ENCODE measurements at places on chromosomes 5 and 9.

DNA sequence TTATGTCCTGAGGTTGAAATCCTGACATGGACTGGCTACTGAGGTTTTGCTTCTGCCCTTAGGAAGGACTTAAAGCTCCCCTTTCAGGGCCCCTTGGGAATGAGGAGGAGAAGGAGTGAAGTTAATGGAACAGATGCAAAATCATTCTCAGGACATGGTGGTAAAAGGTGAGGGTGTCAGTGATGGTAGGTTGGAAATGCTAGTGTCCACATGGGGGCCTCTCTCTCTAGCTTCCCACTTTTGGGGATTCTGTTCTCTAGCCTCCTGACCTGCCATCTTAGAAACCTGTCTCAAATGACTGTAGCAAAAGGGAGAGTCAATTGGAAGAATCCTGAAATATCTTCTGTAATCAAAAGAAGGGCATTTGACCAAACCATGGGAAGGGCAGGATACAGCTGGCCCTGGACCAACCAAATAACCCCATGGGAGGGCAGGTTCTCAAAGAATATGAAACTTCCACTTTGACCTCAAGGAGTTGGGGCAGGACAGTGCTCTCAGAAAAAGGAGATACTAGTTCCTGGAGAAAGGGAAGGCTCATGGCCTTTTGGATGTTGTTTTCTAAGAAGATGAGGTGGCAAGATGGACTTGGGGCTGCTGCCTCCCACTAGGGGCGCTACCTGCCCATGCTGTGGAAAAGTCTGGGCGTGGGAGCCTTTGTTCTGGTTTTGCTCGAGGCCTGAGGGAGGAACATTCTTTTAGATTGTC, 21.2 kb upstream of the MLANA start:
- DNase-seq, result no peak

DNA sequence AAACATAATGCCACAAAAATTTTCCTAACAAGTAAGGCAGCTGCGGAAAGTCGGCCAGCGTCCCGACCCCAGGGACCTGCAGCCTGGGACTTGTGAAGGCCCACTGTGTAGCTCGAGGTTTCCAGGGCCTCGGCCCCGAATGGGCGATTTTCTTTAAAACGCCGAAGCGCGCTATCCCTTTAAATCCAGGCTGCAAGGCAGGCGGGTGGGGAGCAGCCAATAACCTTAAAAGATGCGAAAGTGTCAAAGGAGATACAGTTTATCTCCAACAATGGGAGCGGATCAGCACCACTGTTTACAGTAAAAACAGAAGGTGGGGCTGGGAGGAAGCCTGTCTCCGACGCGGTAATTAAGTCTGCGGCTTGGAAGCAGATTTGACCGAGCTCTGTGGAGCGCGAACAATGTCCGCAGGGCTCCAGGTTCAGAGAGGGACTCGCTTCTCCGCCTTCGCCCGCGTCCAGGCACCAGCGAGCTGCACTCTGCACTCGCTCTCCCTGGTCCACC, 1.7 kb upstream of the ZSWIM6 start:
- DNase-seq, result no peak

- DNase-seq, result no peak
These were observed 334.6 kb upstream of the MPDZ start for GRCh38 chr9:13614060-13614459.

GRCh38 chr5:180815293-180815917, 12.8 kb upstream of the MGAT1 start:
- DNase-seq, result no peak

DNA sequence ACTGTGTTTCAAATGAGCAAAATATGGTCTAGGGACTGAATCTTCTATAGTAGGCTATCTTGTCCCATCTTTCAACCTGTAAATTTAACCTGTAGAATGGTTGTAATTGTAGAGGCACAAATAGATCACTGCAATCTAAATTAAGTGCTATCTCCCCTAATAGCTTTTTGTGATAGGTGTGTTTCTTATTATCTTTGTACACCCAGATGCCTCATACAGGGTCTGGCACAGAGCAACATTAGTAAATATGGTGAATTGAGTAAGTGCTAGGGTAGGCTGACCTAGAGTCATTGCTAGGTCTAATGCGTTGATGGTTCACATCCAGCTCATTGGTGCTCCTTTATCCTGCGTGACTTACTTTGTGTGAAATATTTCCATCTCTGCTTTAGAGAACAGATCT, 100.6 kb downstream of the PBX3 start:
- DNase-seq, result no peak

GRCh38 chr5:50292735-50293394, 148.2 kb downstream of the EMB start:
- no peak for DNase-seq

DNA sequence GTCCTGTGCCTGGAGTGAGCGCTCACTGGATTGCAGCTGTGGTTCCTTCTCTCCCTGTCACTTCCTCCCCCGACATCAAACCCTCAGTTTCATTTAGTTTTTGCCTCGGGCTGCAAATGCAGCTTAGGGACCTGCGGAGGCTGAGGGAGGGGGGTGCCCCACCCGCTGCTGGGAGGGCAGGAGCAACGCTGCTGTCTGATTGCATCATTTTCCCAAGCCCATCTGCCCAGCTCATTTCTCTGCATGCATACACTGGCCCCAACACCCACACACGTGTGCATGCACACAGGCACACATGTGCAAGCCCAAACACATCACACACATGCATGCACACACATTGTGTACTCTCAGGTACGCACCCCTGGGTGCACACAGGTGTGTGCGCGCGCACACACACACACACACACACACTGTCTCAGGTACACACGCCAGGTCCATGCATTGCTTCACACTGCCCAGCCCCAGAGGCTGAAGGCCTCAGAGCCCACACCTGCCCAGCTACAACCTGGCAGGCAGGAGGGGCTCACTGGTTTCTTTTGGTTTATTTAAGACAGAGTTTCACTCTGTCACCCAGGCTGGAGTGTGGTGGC, 3.4 kb downstream of the ASS1 start:
- no peak for DNase-seq

DNA sequence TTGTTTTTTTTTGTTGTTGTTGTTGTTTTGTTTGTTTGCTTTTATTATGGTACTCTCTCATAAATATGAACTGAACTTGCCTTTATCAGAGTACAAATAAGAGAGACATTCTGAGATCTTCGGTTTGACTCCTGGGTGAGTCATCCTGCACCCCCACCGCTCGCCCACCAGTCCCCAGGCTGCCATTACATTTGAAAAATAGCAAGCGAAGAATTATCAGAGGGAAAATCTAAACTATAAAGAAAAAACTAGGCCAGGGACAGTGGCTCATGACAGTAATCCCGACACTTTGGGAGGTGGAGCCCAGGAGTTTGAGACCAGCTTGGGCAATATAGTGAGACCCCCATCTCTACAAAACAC, 122.1 kb upstream of the MAP3K1 start:
- no peak for DNase-seq

GRCh38 chr9:130426883-130427282, 17.9 kb upstream of the ASS1 start:
- DNase-seq, result no peak

DNA sequence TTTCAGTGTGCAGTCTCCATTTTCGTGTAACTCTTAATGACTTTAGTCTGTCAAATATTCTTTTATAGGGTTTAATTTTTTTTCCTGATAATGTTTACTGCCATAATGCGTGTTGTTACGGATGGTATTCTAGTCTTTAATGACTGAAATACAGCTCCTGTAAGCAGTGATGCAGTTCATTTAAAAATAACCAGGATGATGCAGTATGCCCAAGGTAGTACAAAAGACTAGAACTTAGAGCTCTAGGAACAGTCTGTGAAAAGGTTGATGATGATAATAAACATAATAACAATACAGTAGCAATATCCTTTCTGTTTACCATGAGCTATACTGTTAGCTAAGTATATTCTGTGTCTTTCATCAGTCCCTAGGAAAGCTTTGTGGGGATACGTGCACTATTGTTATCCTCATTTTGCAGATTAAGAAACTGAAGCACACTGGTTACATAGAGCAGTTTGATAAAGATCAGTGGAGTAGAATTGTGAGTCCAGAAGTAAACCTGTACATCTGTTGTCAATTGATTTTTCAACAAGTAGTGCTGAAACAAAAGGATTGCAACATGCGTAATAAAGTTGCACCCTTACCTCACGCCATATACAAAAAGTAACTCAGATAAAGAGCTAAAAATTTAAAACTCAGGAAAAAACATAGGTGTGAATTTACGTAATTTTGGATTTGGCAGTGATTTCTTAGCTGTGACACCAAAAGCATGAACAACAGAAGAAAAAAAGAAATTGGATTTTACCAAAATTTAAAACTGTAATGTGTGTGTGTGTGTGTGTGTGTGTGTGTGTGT, 64.5 kb downstream of the MTREX start:
- no peak for DNase-seq

DNA sequence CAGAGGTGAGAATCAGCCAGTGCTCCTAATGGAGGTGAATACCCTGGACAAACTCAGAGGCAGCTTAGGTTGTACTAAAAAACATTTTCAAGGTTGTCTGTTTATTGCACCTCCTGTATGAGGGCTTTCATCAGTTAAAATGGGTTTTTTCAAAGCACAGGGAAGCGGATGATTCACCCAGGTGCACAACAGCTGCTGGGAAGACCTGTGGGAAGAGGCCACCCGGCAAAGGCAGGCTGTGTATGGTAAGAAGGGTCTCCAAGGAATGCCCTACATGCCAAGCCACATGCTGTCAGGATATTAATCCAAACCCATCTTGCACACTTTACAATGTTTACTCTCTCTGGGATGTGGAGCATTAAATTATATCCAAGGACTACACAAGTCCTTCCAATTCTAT, 14.7 kb downstream of the SIL1 start:
- DNase-seq, result no peak

- no peak for DNase-seq
These were observed 190.7 kb upstream of the SLC27A6 start for GRCh38 chr5:128774605-128775004.

DNA sequence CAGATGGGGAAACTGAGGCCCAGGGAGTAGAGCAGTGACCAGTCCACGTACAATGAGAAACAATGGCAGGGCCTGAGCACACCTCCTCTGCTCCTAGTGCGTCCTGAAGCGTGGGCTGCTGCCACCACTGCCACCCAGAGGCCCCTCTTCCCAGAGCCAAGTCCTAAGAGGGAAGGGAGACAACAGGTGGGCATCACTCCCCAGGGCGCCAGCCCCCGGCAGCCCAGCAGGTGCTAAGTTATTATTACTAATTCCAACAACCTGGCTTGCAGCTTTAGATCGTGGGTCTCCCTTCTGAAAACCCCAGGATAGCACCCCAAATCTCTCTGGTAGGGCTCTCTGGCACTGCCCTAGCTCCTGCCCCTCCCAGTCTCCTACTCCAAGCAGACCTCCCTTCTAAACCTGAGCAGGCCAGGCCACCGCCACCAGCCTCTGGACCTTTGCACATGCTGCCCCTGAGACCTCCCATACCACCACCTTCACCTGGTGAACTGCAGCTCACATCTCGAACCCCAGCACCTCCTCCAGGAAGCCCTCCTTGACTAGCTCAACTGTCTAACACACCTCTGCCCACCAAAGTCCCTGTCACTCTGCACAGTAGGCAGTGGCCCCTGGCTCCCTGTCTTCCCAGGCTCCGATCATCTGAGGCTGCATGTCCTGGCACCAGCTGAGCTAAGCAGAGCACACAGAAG, 65.8 kb downstream of the VAV2 start:
- no peak for DNase-seq

GRCh38 chr5:97134634-97135033, 7.8 kb downstream of the LIX1 start:
- no peak for DNase-seq

- no peak for DNase-seq
These were observed 334.5 kb downstream of the DTWD2 start for GRCh38 chr5:118653872-118654271.

- DNase-seq, result no peak
These were observed 127.1 kb downstream of the TRIO start for GRCh38 chr5:14270209-14270702.

- no peak for DNase-seq
These were observed 163.9 kb upstream of the IER5L start for GRCh38 chr9:129341987-129342348.

- no peak for DNase-seq
These were observed 27.0 kb upstream of the COL15A1 start for GRCh38 chr9:98916660-98917059.

DNA sequence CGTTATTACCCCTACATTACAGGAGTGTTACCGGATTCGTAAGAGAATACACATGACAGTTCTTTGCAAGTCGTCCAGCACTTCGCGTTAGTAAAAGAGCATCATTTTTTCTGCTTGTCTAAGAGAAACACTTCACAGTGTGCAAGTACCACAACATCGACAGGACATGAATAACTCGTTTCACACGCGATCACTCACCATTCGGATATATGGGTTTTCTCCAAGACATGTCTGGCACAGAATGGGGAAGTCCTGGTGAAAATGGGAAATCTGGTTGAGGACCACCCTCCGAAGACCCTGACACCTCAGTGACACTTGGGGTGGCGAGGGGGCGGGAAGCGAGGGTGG, 642 bp downstream of the RBM22 start:
- no peak for DNase-seq

DNA sequence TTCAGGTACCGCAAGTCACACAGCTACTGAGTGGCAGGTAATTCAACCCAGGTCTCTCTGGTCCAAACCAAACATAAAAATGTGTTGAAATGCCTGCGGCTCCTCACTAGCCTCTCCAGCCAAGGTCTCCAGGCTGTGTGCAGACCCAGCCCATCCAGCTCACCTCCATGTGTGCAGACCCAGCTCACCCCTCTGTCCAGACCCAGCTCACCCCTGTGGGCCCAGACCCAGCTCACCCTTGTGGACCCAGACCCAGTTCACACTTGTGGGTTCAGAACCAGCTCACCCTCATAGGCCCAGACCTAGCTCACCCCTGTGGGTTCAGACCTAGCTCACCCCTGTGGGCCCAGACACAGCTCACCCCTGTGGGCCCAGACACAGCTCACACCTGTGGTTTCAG, 188.0 kb upstream of the ADCY2 start:
- DNase-seq, result no peak

DNA sequence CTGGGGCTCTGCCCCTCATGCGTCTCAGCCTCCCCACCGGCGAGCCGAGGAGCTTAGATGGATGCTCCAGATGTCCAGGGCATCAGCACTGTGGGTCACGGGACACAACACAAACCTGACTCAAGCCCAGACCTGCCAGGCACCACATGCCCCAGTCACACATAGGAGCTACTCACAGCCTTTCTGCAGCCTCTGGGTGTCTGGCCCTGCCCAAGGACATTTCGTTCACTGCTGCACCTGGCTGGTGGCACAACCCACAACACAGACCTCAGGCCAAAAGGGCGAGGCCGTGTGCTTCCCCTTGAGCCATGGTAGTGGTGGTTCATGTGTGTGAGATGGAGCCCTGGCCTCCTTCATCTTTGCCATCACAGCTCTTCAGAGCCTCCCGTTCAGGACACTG, 89.6 kb upstream of the FCN2 start:
- DNase-seq, result no peak

DNA sequence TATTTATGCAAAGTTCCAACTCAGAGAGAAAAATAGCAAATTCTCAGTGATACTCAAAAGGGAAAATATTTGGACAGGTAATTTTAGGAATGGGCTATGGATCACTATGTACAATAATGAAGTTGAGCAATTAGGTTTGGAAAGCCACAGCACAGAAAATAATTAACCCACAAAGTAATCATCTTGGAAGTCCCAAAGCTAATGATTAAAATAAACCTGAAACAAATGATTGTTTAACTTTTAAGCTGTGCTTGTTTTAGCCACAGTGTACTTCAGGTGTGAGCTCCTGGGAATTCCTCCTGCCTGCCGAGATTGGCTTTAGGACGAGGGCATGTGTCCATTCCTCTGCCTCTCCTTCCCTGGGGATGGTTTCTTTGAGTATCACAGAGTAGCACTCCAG, 403.9 kb downstream of the ZSWIM6 start:
- DNase-seq, result no peak

Data from anterior cingulate cortex (tissue), 58 donors.